ENCODE measurements at places on chromosomes 11 and 22.

DNA sequence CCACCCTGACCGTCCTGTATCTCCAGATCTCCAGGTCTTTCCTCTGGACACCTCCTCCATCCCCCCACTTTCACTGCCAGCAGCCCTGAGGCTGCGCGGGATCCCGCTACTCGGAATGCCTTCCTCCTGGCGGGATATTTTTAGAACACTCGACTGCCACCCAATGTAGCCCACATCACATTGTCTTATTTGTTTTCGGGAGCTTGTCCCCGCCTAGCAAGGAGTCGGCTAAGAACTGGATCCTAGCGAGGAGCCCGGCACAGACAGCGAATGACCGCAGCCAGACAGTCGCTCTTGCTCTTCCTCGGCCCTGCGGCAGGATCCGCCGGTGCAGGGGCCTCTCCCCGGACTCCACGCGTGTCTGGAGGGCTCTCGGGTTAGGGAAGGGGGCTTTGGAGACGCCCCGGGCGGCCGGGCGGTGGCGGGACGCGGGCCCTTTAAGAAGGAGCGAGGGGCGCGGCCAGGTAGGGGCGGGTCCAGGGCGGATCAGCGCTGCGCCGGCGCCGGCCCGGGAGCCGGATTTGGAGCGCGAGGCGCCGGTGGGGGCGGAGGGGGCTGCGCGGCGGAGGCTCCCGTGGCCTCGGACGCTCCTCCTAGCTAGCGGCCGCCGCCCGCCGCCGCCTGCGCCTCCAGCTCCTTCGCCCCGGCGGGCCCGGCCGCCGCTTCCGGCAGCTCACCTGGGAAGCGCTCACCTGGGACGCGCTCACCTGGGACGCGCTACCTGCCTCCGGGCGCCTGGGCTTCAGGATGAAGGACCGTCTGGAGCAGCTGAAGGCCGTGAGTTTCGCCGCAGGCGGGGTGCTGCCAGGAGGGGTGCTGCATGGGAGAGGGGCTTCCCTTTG is at the start of gene STX3:
Gene STX3, plus strand, starts transcription at position 518 of the 842 bp plus-strand sequence. Its CDS starts 230 bp downstream, at position 748.
- peak within 1 kb of the TSS; percentile 94 for H3K27ac ChIP-seq
- H3K4me1 ChIP-seq, result peaks cover 28% of the 10 kb centered on the region
- DNase-seq, result peak; percentile 88
- peaks cover 1% of the 10 kb centered on the region for H3K36me3 ChIP-seq
- H3K27me3 ChIP-seq, result no peaks in the 10 kb centered on the region

GRCh38 chr11:62712276-62712812 is 4.9 kb downstream of the GNG3 start:
- H3K4me3 ChIP-seq, result no peak overlapping the region
- H3K36me3 ChIP-seq, result peaks cover 34% of the 10 kb centered on the region
- H3K27ac ChIP-seq, result peak overlapping the region; percentile 9
- H3K4me1 ChIP-seq, result peaks cover 26% of the 10 kb centered on the region
- no peak for DNase-seq
- H3K27me3 ChIP-seq, result no peaks in the 10 kb centered on the region

DNA sequence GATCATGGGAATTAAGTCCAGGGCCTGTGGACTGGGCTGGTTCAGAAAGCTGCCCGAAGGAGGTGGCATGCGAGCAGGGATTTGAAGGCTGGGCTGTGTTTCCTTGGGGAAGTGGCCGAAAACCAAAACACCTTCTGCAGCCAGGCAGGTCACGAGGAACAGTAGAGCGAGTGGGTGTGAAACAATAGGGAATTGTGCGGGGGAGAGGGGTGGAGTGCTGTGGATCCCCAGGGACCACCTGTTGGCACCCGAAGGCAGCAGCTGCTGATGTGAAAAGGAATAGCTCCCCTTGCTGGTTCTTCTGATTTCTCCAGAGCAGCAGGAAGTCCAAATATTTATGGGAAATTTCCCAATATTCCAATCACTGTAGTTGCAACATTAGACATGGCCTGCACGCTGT is 24.6 kb downstream of the TP53I11 start:
- DNase-seq, result no peak
- H3K27ac ChIP-seq, result no peak overlapping the region
- peaks cover 4% of the 10 kb centered on the region for H3K4me1 ChIP-seq
- H3K27me3 ChIP-seq, result peaks cover 5% of the 10 kb centered on the region
- H3K36me3 ChIP-seq, result no peaks in the 10 kb centered on the region

DNA sequence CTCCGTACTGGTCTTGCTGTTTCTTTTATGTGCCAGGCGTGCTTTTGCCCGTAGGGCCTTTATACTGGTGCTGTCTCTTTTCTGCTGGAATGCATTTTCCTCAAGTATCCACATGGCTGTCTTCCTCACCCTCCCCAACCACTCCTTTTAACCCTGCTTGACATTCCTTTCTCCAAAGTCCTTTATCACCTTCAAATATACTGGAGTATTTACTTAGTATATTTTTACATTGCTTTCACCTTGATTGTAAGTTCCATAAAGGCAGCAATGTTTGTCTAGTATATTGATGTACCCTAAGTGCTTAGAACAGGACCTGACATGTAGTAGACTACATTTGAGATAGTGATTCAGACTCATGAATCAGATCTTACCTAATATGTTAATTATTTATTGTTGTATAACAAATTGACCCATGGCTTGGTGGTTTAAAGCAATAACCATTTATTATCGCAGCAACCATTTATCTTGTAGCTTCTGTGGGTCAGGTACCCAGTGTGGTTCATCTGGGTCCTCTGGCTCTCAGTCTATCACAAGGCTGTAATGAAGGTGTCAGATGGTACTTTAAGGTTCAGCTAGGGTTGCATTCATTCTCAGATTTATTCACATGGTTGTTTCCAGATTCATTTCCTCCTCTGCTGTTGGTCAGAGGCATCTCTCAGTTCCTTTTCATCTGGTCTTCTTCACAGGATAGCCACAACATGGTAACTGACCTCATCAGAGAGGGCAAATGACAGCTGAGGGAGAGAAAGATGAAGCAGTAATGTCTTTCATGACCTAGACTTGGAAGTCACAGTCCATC is 34.2 kb downstream of the DDX10 start:
- H3K36me3 ChIP-seq, result peaks cover 7% of the 10 kb centered on the region
- no peak for DNase-seq
- H3K27me3 ChIP-seq, result no peaks in the 10 kb centered on the region
- peaks cover 18% of the 10 kb centered on the region for H3K4me1 ChIP-seq
- H3K27ac ChIP-seq, result no peak overlapping the region

GRCh38 chr11:71294846-71295600 is 42.6 kb upstream of the SHANK2 start:
- no peak overlapping the region for H3K27ac ChIP-seq
- peak; percentile 2 for DNase-seq
- peaks cover 11% of the 10 kb centered on the region for H3K36me3 ChIP-seq

- H3K27ac ChIP-seq, result peak overlapping the region; percentile 96
- peaks cover 2% of the 10 kb centered on the region for H3K36me3 ChIP-seq
- peak; percentile 97 for DNase-seq
- H3K4me3 ChIP-seq, result peak overlapping the region; percentile 78
- no peaks in the 10 kb centered on the region for H3K27me3 ChIP-seq
- peaks cover 40% of the 10 kb centered on the region for H3K4me1 ChIP-seq
Measured at GRCh38 chr11:59616396-59616982, 915 bp upstream of the OSBP start.

Measured in chondrocyte (in vitro differentiated cells).